ENCODE measurements at places on chromosomes 2 and 18.
A peak's percentile ranks its signal among the peaks of the same experiment; 100 is the strongest.

DNA sequence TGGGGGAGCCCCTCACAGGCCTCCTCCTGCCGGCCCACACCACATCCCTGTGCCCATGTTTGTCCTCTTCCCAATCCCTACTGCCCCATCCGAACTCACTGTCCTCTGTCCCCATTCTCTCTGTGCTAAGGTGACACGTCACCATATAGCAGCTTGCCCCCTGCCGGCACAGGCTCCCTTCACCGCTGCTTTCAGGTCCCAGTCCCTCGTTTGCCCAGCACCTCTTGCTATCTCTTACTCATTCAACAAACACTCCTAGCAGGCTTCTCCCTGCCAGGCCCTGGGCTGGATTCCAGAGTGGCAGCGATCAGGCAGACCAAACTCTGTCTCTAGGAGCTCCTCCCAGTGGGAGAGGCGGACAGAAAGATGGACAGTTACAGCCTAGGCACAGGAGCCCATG lies 74.3 kb downstream of the TFCP2L1 start:
- DNase-seq: no peak

GRCh38 chr2:32824070-32824809 lies 122.5 kb upstream of the LTBP1 start:
- no peak for DNase-seq

DNA sequence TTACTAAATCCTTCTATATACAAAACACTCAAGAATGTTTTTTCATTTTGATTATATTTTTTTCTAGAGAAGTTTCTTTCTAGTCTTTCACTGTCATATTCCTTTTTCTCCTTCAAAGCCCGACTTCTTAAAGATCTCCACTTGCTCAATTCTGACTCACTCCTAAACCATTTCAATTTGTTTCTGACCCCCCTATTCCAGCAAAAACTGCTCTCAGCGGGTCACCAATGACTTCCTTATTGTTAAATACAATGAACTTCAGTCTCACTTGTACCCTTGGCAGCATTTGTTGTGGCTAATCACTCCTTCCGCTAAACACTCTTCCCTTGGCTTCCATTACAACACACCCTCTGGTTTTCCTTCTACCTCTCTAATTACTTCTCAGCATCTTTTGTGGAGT lies 111.1 kb upstream of the RBBP8 start:
- DNase-seq: no peak

- DNase-seq: no peak
Measured at GRCh38 chr2:24628746-24629145, 137.7 kb downstream of the NCOA1 start.

GRCh38 chr2:85111819-85112281 lies 21.3 kb upstream of the TCF7L1 start:
- no peak for DNase-seq

- no peak for DNase-seq
Measured at GRCh38 chr18:65587491-65587890, 163.3 kb upstream of the CDH7 start.

DNA sequence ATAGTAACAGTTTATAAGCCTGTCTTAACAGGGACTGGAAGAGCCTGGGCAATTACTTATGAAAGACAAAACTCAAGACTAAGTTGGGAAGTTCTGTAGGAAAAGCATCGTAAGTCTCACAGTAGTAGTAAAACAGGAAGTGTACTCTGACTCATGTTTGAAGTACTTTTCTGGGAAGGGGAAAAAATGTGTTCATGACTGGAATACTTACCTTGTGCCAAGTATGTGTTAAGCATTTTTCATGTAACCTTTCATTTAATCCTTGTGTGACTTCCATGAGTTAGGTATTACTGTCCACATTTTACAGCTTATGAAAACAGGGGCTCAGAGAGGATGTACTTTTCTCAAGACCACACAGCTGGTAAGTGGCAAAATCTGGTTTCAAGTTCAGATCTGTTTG lies 13.7 kb upstream of the SKOR2 start:
- DNase-seq: no peak

DNA sequence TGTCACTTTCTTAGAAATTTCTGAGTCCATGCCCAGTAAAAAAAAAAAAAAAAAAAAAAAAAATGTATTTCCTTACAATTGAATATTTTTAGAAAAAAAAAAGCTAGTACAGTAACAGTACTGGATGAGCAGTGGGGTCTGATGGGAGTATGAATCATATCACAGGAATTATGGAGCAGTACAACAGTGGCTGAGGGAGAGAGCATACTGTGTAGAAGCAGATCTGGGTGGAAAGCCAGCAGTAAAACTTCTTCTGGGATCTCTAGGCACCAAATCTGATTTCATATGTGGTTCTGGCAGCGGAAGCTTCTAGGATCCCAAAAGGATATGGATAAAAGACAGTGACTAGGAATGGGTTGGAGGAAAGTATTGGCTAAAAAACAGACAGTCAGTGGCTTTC lies 414.9 kb upstream of the FSHR start:
- DNase-seq: no peak

GRCh38 chr2:158337018-158337417 lies 119.5 kb downstream of the CCDC148 start:
- no peak for DNase-seq

GRCh38 chr2:70340761-70341476 lies 39.1 kb upstream of the FAM136A start:
- peak; percentile 58 for DNase-seq

- DNase-seq: no peak
Measured at GRCh38 chr18:46301081-46301480, 196.9 kb downstream of the HAUS1 start.

GRCh38 chr18:53458944-53459580 lies 765.4 kb downstream of the MBD2 start:
- DNase-seq: no peak

DNA sequence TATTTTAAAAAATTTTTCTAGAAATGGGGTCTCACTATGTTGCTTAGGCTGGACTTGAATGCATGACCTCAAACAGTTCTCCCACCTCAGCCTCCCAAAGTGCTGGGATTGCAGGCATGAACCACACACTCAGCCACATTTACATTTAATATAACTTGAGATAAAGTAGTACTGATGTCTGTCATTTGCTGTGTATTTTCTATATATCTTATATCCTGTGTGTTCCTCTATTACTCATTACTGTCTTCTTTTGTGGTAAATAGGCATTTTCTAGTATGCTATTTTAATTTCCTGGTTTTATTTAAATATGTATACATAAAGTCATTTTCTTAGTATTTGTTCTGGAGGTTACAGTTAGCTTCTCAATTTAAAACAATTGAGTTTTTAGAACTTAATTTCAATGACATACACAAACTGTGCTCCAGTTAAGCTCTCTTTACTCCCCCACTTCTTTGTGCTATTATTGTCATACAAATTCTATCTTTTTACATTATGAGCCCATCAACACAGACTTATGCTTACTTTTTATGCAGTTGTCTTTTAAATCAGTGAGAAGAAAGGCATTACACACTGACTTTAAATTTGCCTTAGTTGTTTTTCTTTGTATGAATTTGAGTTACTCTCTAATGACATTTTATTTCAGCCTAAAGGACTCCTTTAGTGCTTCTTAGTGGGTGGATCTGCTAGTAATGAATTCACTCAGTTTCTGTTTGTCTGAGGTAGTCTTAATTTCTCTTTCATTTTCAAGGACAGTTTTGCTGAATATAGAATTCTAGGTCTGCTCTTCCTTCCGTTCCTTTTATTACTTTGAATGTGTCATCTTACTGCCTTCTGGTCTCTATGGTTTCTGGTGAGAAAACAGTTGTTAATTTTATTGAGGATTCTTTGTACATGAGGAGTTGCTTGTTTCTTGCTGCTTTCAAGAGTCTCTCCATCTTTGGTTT lies 6.2 kb upstream of the INPP4A start:
- DNase-seq: no peak

DNA sequence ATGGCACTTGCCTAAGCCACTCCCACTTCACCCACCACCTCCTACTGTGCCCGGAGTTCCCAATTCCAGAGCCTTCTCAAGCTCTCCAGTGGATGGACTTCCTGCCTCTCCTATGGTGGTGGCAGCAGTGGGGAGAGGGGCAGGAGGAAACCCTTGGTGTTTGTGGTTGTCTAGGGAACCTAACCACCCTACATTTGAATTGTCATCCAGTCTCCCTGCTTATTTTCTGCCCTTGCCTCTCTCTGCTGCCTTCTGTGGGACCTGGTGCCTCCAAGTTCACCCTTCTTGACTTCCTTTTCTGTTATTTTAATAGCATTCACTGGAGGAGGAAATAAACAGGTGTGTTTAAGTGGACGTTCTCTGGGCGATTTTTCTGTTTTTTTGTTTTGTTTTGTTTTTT lies 50.0 kb upstream of the HPCAL1 start:
- no peak for DNase-seq

- no peak for DNase-seq
Measured at GRCh38 chr2:68379184-68379708, 14.2 kb downstream of the PLEK start.

DNA sequence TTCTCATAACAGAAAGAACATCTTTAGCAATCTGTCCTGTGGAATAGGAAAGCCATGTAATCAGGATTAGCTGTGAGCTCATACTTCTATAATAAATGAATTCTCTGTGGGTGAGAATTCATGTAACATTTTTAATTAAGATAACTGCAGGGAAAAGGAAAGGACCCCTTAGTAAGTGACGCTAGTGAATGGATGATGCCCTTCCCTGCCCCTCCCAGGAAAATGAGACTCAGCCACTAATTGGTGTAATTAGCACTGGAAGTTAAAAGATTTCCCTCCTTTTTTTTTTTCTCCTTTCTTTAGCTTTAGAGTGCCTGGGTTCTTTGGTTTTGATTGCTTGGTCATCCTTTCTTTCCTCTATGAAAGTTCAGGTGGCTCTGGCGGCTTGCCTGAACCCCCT lies 90.3 kb downstream of the VWA3B start:
- DNase-seq: no peak
